ENCODE measurements at places on chromosomes 4 and X.
A peak's percentile ranks its signal among the peaks of the same experiment; 100 is the strongest.

DNA sequence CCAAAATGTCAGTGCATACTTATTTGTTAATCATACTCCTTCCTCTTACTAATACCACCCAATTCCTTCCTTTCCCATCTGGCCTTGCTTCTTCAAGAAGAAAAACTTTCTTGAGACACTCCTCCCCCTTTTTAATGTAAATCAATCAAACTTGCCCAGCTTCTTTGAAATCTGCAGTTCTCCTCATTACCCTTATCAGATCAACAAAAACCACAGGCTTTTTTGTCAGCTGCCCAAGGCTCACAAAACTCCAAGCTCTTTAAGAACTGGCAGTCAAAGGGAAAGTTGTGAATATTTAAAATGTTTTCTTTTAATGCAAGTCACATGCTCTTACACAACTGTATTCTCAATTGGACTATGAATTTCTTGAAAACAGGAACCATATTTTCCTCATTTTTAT, 11.3 kb upstream of the MYOZ2 start:
- no peak for DNase-seq

DNA sequence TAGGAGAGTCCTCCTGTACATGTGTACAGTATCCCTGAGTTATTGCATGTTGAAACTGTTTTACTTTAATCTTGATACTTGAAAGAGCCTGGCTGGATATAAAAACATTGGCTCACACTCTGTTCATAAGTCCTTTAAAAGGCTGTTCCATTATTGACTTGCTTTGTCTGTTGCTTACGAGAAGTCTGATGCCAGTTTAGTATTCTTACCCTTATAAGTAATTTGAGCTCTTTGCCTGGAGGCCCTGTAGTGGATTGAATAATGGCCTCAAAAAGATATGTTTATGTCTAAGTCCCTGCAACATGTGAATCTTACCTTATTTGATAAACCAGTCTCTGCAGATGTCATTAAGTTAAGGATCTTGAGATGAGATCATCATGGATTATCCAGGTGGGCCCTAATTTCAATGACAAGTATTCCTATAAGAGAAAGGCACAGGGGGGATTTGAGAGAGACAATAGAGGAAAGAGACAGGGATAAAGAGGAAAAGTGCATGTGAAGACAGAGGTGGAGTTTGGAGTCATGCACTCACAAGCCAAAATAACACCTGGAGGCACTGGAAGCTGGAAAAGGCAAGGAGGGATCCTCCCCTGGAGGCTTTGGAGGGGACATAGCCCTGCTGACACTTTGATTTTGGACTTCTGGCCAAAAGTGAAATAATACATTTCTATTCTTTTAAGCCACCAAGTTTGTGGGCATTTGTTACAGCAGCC, 98.1 kb downstream of the IRF2 start:
- no peak for DNase-seq

DNA sequence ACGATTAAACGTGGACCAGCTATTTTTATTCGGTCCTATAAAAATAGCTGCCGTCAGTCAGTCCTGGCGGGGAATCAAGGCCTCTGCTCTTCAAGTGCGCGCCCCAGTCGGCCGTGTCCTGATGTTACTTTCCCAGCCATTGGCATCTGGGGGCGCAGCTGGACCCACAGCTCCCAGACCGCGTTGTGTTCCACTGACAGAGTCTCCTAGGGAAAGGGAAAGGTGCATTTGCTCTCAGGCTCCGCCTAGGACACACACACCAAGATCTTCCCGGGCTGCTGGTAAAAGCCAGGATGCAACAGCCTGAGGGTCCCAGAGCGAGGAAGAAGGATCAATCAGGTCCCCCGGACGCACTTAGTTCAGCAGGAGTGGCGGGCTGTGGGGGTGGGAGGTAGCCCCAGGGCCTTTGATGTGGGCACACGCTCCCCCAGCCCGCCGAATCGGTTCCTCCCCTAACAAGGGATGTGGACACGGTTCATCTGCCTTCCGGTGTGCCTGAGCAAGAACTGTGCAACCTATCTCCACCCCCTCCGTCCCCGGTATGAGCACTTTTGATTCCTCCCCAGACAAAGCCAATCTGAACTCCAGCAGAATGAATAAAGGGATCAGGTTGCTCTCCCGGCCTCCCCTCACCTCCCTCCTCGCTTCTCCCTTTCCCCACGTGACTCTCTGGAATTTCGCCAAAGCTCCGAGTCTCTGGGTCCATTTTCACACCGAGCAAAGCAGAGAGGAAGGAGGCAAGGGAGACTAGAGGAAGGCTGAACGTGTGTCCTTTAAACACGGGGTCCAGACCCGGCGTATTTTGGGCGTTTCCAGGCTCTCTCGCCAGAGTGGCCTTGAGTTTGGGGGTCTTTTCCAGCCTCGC, 626 bp upstream of the FRAS1 start:
- DNase-seq: peak; percentile 67

DNA sequence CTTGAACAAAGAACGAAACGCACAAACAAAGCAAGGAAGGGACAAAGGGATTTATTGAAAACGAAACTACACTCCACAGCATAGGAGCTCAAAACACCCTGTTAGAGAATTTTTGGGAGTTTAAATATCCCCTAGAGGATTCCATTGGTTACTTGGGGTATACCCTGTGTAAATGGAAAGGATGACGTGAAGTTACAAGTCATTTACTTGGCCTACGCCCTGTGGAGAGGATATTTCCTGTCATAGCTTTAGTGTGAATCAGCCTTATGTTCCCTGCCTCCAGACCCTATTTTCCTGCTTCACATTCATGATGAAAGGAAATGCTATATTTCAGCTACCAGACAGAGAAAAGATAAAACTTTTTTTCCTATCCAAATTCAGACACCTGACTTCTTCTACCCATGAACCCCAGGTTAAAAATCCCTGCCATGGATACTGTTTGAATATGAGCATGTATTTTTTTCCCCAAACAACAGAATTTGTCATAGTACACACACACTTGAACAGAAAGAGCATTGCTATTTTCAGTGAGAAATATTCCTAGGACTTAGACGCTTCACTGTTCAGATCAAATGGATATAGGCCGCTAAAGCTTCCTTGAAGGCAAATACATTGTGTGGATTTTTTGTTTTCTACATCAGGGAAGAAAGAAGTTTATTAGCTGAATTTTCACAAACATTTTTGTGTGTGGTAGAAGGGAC, 20.4 kb downstream of the PIN4 start:
- DNase-seq: no peak

- DNase-seq: no peak
These were observed 10.6 kb upstream of the PYURF start for GRCh38 chr4:88533937-88534750.

- no peak for DNase-seq
These were observed 26.6 kb upstream of the ANTXR2 start for GRCh38 chr4:80099671-80100070.

DNA sequence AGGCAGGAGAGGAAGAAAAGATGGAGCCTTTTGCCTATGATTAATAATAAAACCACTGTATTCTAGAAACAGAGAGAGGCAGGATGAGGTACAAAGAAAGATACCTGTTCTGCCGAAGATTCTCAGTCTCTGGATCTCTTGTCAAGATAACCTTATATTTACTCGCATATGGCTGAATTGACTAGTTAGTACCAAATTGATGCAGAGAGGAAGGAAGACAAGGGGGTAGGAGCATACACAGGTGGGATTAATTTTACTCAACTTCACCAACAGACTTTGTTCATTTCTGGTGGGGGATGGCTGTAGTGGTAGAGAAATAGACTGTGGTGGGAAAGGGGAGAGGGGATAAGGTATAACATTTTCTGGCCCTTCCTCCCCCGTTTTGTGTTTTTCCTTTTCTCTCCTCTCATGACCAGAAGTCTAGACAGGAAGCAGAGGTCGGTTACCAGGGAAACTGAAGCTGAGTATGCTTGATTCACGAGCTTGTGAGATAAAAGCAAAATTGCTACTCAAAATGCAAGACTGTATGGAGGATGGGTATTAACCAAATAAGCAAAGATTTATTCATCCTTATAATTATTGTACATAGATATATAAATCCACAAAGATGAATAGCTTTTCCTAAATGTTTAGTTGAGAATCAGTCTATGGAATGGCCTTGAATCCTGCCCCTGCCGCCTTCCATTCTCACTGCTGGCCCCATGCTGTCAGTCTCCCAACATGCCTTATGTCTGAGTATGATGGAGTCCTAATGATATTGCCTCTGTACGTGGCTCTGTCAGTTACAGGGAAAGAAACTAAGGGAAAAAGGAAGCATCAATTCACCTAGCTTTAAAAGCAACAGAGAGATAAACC, 17.8 kb upstream of the PAGE2B start:
- no peak for DNase-seq

DNA sequence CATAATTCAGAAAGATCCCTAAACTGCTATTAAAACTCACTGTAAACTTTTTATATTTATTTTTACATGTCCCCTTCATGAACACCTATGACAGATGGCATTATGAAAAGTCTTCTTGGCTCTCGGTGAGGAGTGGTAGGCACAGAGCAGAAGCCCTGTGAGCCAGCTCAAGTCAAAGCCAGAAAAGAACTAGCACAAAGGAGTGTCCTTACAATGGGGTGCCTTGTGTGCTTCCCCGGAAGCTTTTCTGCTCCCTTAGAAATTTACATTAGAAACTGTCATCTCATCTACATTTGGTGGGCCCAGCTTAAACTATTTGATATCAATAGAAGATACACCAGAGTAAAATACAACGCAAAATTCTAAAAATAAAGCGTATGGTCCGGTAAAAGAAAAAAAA, 135.7 kb upstream of the MAP3K15 start:
- no peak for DNase-seq

- no peak for DNase-seq
These were observed 62.2 kb upstream of the FRMPD4 start for GRCh38 chrX:12076046-12076445.

GRCh38 chrX:106897259-106897658, 5.9 kb downstream of the RIPPLY1 start:
- DNase-seq: no peak

GRCh38 chrX:109472939-109473735, 8.7 kb downstream of the GUCY2F start:
- no peak for DNase-seq

DNA sequence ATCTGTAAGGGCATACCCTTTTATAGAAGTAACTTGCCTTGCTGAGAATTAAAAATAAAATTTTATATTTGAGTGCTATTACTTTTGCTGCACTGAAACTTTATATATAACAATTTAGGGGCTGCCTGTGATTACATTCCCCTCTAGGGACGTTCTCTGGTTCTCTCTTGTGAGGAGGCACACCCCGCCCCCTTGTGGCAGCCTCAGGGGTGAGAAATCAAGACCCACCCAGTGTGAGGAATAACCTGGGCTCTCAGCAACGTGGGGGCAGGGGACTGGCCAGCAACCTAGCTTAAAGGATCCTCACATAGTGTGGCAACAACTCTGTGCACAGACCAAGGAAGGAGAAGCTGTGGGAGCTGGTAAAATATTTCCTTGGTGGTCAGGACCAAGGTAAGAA, 43.7 kb downstream of the MAGEA9 start:
- DNase-seq: peak; percentile 0

- no peak for DNase-seq
These were observed 19.7 kb downstream of the IRAK1 start for GRCh38 chrX:154000051-154000450.

- no peak for DNase-seq
These were observed 586 bp downstream of the HERC5 start for GRCh38 chr4:88457307-88458103.

DNA sequence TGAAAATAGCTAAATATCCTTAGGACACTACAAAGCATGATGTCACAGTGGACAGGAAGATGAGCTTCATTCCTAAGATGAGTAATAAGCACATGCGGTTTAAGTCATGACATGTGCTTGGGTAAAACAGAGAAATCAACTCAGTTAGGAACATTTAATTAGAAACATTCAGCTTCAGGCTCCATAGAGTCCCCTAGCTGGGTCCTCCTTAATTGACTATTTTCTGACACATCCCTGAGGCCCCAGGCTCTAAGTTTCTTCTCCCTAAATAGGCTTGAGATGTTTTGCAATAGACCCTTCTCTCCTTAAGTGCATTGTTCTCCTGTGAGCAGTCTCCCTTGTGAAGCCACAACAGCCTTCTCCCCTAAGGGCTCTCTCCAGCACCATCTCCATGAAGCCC, 70.4 kb upstream of the ANXA3 start:
- DNase-seq: no peak

DNA sequence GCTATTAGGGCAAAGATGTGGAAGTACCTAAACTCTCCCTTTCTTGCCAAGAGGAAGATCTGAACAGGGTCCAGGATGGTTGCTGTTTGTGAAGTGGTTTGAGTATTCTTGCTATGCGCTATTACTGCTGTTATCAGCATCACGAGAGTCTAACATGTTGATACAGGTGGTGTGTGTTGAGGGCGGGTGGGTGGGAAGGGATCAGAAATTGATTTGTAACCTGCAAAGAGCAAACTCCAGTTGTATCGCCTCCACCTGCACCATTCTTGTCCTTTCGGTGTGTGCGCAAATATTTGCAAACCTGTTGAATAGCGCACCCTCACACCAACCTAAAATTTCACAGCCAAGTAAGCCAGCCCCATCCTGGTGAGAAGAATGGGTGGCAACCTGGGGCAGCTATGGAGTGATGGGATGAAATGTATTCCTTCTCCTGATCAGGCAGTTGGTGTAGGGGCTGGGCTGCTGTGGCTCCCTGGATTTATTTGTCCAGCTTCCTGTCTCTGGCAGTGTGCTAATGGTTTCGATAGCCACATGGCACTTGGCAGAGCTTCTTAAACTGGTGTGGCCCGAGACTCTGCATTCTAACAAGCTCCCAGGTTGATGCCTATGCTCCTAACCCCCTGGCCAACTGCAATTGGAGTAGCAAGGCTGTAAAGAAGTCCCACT, 102.6 kb upstream of the SCML1 start:
- DNase-seq: no peak

- no peak for DNase-seq
These were observed 20.9 kb upstream of the MTM1 start for GRCh38 chrX:150547375-150548115.

- no peak for DNase-seq
These were observed 41.2 kb downstream of the TMA16 start for GRCh38 chr4:163535657-163536056.

- no peak for DNase-seq
These were observed 104.0 kb upstream of the MBNL3 start for GRCh38 chrX:132592880-132593279.

- no peak for DNase-seq
These were observed 63.4 kb downstream of the GPR50 start for GRCh38 chrX:151239751-151240150.

DNA sequence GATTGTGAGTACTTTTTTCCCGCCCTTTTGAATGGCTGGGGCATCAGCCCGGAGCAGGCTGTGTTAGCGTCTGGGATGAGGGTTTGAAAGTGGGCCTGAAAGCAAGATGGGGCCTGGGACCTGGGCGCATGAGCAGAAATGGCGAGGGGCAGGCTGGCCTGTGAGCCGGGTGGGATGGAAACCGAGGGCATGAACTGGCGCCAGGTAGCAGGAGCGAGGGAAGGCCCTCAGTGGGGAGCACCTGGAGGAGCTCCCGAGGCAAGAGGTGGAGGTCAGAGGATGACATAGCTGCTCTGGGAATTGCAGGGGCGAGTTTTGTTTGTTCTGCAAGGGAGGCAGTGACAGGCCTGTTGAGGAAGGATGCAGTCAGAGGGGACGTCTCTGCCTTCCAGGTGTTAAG, 68.6 kb downstream of the RGS12 start:
- DNase-seq: no peak

DNA sequence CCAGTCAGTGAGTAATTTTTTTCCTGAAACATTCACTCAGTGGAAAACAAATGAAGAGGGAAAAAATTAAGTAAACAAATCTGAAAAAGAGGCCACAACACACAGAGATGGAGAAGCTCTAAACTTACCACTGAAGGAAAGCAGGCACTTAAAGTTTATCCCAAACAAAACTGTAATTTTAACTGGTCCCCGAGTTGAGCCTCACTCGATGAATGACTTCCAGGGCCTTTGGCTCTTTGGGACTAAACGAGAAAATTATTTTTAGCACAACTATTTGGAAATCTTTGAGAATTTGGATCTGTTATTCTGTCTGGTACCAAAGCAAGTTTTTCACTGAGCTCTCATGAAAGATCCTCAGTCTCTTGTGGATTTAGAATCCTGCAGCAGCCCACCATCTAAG, at the start of gene C1QTNF7:
TSS of gene C1QTNF7 (plus strand) at position 333 of the 400 bp plus-strand sequence. CDS start 7,711 bp downstream, outside the sequence.
- DNase-seq: no peak

Data from LoVo (cell line).